ENCODE measurements at places on chromosomes 3 and 15. TPM values are rescaled to one million over a fixed set of nuclear protein-coding genes. Genes with fewer than 3 reads are reported as not detected.
A peak's percentile ranks its signal among the peaks of the same experiment; 100 is the strongest.

DNA sequence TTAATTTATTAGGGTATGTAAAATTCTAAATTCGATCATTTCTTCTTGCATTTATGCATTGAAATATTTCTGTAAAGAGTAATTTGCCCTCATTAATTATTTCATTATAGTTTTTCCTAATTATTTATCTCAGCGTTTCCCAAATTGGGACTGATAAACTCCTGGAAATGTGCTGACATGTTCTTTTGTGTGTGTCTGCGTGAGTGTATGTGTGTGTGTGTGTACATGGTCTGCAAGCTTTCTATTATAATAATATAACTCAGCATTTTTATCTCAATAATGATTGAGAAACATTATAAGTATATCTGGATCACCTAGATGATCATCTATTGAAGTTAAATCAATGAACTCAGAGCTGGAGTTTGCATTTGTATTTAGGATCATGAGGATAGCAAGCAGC is 38.7 kb downstream of the TMEM45A start:
- DNase-seq = no peak

- peak; percentile 41 for DNase-seq
These were observed 54.6 kb upstream of the VILL start for GRCh38 chr3:37935756-37936666.

DNA sequence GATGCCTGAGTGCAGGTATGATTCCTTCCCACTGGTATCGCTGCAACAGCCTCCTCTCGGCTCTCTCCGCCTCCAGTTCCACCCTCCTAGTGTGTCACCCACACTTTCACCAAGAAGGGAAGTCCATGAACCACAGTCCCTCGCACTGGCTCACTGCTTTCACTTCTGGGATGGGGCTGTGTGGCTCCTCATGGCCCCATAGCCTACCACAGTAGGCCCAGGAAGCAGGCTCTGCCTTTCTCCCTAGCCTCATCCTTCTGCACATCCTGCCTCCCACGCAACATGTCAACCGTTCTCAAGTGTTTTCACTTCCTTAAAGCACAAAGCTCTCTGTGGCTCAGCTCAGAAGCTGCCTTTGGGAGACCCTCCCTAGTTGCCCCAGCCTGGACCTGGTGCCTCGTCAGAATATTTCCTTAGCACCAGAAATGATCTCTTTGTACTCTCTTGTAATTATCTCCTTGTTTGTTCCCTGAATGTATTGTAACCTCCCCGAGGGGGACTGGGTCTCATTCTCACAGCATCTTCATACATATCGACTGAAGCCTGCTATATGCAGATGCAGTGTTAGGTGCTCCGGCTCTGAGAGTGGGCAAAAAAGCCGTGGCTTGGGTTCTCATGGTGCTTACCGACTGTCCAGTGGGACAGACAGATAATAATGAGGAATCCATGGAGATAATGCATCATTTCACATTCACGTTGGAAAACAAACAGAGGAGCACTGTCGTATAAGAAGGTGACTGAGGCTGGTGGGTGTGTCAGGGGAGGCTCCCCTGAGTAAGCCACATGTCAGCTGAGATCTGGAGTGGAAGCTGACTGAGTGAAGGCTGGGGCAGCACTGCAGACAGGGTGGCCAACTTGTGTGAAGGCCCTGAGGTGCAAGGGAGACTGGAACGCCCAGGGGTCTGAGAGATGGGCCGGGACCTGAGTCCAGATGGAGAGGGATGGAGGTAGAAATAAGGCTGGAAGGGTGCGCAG is 107.1 kb downstream of the DGKG start:
- no peak for DNase-seq

- no peak for DNase-seq
These were observed 2.3 kb downstream of the EIF2AK4 start for GRCh38 chr15:39936187-39936586.

The DISP2 gene
- 0.06 TPM for total RNA-seq

The CGNL1 gene
- 4.0 TPM for total RNA-seq

The ZBTB47 gene
- total RNA-seq = 4.4 TPM

The GOLGA8M gene
- not detected for total RNA-seq

The ARL14 gene
- not detected for total RNA-seq

The SERINC4 gene
- total RNA-seq = not detected

DNA sequence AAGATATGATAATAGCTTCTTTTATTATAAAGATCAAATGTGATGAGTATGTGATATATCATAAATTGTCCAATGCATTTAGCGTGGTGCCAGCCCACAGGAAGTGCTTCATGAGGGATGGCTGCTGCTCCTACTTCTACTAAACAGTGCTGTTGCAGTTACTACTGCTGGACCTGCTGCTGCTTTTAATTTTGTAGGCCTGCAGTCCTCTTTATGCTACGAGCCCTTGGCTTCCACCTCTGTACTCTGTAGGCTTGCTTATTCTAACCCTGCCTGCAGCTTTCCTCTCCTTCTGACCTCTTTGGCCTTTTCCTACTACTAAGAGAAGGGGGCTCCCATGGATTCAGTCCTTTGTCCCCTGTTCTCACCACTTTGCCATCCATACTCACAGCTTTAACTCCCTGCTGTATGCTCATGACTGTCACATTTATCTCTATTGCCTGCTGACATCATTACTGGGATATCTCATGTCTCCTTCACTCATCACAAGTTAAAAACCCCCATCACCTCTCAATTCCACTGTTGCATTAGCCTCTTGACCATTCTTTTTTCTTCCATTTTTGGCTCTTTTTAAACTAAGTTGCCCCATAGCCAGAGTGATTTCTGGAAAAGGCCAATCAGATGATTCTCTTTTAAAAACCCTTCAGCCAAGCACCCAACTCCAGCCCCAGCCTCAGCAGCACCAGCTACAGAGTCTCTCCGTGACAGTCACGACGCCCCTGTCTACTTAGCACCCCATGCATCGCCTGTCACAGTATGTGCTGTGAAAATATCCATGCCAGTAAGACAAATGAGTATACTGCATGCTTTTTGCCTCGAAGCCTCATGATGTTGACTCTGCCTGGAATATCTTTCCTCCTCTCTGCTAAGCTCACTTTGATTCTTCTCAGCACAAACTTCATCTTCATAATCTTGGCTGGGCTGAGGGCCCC is 56.3 kb downstream of the PLCL2 start:
- no peak for DNase-seq

The BFSP2 gene
- not detected for total RNA-seq

DNA sequence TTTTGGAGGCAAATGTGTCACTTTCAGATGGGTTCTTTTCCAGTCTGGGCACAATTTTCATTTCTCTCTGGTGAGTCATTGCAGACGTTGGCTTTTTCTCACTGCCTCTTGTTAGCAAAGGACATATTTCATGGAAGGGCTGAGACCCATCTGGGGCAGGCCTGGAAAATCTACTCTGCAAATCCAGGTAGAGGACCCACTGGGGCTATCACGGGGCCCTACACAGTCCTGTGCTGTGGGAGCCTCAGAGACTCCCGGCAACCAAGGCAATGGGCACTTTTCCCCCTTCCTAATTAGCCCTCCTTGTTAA is 58.0 kb downstream of the HRH1 start:
- no peak for DNase-seq

GRCh38 chr15:66865622-66866611 is 163.9 kb downstream of the SMAD6 start:
- no peak for DNase-seq

- peak; percentile 18 for DNase-seq
These were observed 357.1 kb downstream of the ZPLD1 start for GRCh38 chr3:102791641-102792589.
